M059J (cell line): ENCODE measurements at places on chromosomes 13 and 19.
A peak's percentile ranks its signal among the peaks of the same experiment; 100 is the strongest.

DNA sequence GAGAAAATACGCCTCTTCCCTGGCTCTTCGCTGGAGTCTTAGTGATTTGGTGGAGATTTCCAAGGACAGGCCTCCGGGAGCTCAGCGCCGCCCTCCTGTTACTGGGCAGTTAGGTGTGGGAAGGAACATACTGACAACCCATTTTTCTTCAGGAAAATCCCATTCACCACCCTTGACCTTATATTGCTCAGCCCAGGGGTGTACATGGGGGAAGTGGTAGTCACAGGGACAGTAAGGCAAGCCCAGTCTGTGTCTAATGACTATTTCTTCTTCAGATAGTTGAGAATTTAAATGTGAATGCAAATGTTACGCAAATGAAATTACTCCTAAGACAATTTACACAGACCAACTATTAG, 119.4 kb downstream of the UQCRFS1 start:
- no peak for DNase-seq

DNA sequence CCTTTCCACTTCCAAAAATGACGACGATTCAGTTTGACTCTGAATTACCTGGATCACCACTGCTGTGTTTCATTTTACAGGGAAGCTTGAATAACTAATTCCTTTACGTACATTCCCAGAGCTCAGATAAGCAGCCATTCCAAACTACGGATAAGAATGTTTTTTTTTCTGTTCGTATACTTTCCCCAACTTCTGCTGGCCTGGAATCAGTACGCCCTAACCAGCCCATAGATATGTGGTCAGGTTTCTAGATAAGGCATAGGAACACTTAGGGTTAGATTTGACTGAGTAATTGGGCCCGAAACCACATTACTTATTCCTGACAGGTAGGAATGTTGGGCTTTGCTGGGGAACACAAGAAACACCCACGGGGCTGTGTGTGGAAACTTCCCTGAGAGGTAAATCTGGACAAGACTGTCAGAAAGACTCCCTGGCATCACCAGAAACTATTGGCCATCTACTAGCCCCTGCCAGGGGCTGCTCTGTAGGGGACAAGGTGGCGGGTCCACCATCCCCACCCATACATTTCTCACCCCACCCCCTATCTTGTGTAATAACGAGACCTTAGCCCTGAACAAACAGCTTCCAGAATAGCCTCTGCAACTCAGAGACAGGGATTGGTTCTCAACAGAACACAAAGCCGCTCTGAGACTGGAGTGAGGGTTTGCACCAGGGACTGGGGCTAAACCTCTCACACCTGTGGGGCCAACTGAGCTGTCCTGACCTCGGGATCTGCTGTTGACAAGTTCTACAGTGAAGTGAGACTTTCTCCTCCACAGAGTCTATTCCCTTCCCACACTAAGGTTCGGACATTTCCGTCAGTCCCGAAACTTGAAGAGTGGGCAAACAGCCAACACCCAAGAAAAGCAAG, 15.6 kb downstream of the RHPN2 start:
- DNase-seq: peak; percentile 40

DNA sequence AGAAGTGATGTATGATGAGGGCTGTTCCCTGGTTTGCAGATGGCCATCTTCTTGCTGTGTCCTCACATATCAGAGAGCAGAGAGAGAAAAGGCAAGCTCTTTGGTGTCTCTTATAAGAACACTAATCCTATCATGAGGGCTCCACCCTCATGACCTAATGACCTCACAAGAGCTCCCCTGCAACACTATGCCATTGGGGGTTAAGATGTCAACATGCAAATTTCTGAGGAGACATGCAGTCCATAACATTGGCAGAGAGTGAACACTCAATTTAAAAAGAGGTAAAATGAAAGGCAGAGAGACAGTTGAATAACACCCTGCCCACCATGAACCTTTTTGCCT, 10.9 kb downstream of the FAM187B start:
- DNase-seq: no peak

- peak; percentile 83 for DNase-seq
Observed at GRCh38 chr19:38336638-38337359, 1.2 kb downstream of the CATSPERG start.

DNA sequence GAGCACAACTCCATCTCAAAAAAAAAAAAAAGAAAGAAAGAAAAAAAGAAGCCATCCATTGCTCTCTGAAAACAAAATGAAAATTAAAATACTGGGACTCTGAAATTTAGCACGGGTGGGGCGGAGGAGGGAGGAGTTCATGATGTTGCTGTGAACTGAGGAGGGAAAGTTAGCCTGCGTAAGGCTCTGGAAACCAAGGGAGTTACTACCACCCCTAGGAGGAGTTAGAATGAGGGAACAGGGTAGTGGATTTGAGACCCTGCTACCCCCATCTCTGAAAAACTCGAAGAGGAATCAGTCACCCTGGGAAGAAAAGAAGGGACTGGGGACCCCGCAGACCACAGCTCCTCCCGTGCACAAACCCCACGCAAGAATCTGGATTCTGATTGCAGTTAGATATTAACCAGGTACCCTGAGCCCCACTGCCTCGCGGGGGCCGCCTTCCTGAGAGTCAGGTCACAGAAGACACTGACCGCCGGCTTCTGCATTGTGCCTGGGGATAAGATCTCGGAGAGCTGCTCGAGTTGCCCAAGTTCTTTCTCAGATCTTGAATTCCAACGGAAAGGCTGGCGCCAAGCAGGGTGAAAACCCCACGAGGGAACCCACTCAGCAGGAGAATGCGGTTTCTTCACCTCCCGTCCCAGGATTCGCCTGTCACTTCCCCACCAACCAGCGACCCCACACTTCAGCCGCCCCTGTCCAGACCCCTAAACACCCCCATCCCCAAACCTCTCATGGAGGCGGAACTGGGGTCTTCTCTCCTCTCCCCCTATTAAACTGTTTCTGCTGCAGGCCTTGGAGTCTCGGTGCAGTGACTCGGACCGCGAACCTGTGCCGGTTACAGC, 870 bp downstream of the ZNF442 start:
- peak; percentile 48 for DNase-seq

DNA sequence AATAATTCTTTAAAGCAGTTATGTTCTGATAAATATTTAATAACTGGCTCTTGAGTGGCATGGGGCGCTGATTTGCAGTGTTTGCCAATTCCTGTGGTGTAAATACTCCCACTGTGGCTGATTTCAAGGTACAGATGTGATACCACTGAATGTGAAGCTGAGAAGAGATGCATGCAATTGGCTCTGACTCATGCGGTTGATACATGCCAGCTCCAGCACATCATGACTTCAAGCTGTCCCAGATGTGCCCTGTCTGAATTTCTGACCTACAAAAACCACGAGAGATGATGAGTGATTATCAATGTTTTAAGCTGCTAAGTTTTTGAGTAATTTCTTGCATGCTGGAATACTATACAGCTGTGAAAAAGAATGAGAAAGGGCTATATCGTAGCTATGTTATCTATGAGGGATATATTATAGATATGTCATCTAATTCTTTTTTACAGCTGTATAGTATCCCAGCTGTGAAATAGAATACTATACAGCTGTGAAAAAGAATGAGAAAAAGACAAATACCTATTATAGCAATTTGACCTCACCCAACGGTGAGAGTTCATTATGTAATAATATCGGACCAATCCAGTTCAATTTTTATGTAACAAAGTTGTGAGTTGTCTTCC, 7.6 kb upstream of the ACSBG2 start:
- no peak for DNase-seq

DNA sequence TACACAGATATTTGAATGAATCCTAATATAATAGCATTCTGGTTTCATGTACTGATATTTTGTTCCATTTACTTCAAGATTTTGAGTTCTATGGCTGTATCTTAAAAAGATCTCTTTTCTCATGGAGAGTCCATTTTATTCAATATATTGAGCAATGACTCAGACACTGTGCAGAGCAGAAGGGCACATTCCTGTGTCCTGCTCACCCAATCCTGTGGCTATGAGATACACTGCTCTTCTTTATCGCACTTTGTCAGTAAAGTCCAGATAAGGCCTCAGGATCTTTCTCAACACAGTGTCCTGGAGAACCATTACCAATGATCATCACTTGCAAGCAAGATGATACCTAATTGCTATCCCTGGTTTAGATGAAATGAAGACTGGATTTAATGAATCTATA, 155.0 kb downstream of the CYSLTR2 start:
- peak; percentile 52 for DNase-seq

- no peak for DNase-seq
Observed at GRCh38 chr19:43721469-43722048, 5.7 kb downstream of the IRGC start.

DNA sequence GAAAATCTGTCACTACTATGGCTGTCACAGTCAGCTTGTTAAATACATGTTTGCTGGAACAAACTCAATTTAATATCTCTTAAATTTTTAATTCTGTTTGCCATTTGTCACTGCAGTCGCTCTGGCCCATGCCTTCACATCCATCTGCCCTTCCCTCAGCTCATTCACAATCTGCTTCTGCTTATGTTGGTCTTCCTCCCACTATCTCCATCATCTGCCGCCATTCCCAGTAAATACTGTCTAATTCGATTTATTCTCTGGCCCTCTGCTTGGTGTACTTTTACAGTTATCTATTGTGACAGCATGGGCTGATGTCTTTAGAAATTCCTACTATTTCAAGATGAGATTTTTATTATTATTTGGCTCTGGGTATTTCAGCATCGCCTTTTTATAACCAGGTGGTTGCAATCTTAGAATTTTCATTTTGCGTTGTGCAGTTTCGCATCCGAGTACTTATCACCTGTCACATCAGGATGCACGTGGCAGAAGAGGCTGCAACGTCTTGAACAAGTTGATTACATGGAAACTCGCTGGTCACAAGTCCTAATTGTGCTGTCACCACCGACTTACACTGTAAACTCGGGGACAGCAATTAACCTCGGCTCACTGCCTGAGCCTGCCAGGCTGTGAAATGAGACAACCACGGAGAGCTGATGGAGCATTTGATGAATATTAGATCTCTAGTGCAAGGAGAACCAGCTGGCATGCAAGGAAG, 158.4 kb downstream of the MYO16 start:
- no peak for DNase-seq

GRCh38 chr13:75236774-75237173, 245.2 kb downstream of the TBC1D4 start:
- peak; percentile 50 for DNase-seq

- DNase-seq: no peak
Observed at GRCh38 chr19:1009041-1009980, 9.1 kb downstream of the GRIN3B start.

GRCh38 chr13:60689076-60689475, 292.1 kb downstream of the TDRD3 start:
- no peak for DNase-seq

GRCh38 chr19:8149261-8150094, at the start of gene FBN3:
FBN3 (minus strand) TSS chr19:8149592; CDS start chr19:8147480, 2,112 bp downstream.
- no peak for DNase-seq

DNA sequence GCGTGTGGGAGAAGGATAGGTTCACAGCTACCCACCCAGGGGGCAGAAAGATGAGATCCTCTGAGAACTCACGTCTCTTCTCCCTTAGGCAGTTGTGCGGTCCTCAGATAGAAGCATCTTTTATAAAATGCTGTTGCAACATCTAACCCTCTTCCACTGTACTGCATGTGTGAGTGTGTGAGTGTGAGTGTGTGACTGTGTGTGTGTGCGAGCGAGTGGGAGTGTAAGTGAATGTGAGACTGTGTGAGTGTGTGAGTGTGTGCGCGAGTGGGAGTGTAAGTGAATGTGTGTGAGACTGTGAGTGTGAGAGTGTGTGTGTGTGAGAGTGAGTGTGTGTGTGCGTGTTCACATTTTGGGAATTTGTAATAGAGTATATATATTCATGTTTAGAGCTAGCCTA, 55.6 kb upstream of the F7 start:
- no peak for DNase-seq

- DNase-seq: no peak
Observed at GRCh38 chr13:83211301-83211700, 671.0 kb downstream of the SLITRK1 start.

DNA sequence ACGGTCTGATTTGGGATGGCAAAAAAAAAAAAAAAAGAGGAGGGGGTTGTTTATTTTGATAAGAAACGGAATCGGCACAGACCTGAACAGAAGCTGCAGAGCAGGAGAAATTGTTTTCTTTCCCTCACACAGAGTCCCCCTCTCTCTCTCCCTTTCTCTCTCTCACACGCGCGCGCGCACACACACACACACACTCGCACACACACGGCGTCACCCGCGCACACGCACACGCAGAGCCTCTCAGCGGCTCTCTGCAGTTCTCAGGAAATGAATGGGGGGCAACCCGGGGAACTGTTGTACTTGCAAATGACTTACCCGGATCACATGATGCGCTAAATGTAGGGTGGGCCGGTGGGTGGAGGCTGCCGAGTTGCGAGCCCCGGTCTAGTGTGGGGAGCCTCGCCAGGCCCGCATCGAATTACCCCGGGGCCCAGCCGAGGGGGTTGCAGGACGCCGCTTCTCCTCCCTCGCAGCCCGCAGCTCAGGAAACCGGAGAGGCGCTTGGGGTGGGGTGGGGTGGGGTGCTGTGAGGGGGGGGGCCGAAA, 475 bp downstream of the KLF12 start:
- DNase-seq: peak; percentile 84

- DNase-seq: no peak
Observed at GRCh38 chr13:45966715-45967114, 85.8 kb downstream of the ZC3H13 start.

DNA sequence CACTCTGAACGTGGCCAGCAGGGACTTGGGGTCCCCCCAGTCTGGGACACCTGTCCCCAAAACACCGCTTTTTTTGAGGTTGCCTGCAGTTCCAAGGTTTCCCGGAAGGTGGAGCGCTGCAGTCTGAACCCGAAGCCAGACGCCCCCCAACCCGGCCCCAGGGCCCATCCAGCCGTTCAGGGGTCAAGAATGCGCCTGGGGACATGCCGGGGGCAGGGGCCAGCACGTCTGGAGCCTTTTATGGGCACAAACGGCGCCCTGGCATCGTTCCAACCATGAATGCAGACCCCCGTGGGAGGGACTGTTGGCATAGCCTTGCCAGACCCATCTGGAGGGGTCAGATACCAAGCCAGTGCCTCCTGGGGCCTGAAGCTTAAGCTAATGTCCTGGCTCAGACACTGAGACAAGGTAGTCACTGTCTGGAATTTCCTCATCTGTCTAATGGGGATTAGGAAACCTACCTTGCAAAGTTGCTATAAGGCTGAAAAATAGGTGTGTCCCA, 6.9 kb downstream of the S1PR5 start:
- peak; percentile 22 for DNase-seq

DNA sequence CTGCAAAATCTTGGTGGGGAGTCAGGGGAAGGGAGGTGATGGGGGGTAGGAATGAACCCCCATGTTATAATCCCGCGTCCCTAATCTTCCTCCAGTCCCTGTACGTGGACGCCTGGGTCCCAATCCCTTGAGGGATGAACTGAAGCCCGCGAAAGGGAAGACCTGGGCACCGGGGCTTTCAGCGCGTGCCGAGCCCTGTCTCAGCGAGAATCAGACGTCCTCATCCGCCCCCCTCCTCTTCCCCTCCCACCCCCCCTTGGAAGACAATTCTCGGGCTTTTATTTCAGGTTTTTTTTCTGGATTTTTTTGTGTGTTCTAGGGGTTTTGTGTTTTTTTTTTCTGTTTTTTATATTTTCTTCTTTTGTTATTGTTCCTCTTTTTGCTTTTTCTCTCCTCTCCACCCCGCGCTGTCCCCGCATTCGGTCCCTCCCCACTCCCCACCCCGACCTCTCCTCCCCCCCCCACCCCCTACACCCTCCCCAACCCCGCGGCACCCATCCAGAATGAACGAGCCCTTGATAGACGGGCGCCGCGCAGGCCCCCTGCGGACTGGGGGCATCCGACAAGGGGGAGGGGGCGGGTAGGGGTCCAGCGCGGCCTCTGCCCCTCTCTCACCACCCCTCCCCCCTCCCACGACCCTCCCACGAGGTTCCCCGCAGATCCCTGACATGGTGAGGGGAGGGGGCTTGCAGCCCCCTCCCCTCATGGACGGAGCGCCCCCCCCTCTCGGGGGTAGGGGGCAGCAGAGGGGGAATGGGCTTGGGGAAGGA, 10.3 kb downstream of the C19orf81 start:
- DNase-seq: no peak

- no peak for DNase-seq
Observed at GRCh38 chr13:111503905-111504695, 183.7 kb downstream of the TEX29 start.
